SK-MEL-5 (cell line): ENCODE measurements at places on chromosomes 3 and 15. TPM values are rescaled to one million over a fixed set of nuclear protein-coding genes. Genes with fewer than 3 reads are reported as not detected.

The ADAMTSL3 gene
- total RNA-seq = 0.05 and 0.08 TPM in 2 replicates

The IQCF6 gene
- total RNA-seq = not detected in 2 replicates

The CFAP92 gene
- 0.16 TPM in 1 of 2 replicates, not detected in the other for total RNA-seq

The CIP2A gene
- total RNA-seq = 24.0 and 24.9 TPM in 2 replicates

The SH2D7 gene
- not detected in 2 replicates for total RNA-seq

The AHSG gene
- total RNA-seq = not detected in 2 replicates

The PARP9 gene
- total RNA-seq = 29.8 and 30.1 TPM in 2 replicates

The CELF6 gene
- 0.24 TPM in 1 of 2 replicates, not detected in the other for total RNA-seq

- DNase-seq = no peak
These were observed 61.5 kb downstream of the APBA2 start for GRCh38 chr15:28947221-28947674.

DNA sequence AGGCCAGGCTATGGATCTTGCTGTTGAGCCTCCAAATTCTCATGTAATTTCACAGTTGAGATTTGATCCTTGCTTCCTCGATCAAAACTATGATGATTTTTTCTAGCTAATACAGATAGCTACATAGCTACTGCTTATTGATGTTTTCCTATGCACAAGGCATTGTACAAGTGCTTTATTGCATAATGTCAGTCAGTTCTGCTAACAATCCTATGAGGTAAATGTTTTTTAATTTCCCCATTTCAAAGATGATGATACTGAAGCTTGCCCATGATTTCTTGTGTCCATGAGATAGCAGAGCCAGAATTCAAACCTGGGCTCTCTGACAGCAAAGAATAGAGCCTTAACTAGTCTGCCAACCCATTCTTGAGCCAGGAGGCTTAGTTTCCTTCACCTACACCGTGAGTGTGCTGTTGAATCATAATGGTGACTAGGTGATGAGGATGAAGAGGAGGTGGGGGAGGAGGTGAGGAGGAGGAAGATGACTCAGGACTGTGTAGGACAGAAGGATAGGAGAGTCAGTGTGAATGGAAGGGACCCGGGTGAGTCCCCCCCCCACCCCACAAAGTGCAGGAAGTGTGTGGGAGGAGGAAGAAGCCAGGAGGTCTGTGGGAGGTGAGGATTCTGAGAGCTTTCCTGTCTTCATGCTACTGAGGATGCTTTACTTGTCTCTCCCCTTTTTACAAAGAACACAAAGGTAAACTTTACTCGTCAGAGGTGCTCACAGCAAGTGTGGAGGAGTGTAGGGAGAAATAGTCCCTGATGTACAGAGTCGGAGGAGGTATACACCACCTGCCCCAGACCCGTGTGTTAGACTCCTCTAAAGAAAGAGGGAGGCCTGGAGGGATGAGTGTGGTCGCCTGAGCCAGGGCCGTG lies 3.6 kb downstream of the TAGLN3 start:
- DNase-seq = no peak

GRCh38 chr3:189311521-189311920 lies 139.8 kb downstream of the TPRG1 start:
- DNase-seq = no peak

DNA sequence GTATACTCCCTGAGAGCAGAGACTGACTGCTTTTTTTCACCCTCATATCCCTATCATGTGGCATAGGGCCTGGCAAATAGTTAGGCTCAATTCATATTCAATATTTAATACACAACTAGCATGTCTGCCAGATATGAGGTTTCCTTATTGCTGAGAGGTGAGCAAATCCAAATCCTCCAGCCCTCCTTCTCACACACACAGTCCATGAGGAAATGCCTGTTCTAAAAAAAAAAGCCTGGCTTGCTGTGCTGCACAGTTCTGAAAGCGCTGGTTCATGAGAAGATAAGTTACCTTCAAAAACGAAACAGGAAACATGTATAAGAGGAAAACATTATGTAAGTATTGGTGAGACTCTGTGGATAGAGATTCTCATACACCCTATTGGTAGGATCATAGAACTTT lies 15.5 kb upstream of the ACAP2 start:
- DNase-seq = peak; percentile 22

GRCh38 chr3:10602271-10602670 lies 96.9 kb upstream of the ATP2B2 start:
- DNase-seq = no peak

DNA sequence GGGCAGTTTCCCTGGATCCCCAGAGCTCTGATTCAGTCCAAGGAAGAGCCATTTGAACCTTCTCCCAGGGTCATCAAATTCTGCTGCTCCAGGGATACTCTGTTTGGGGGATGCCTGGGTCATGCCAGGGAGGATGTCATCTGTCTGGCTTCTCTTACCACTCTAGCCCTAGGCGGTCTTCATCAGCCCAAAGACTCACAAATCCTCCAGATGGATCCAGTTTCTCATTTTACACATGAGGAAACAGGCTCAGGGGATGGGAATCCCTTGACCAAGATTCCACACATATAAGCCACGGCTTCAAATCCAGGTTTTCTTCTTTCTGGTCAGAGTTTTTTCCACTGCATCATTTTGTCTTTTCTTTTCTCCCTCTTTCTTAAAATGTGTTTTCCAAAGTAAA lies 36.7 kb downstream of the SLC28A1 start:
- no peak for DNase-seq

- no peak for DNase-seq
These were observed 21.9 kb downstream of the MAPKBP1 start for GRCh38 chr15:41795996-41796856.
